NCI-H1105 treated with DMSO at 0.1 percent for 48 hours (cell line): ENCODE measurements at places on chromosomes 5 and 9.

- peak; percentile 20 for DNase-seq
These were observed 727 bp downstream of the SMAD5 start for GRCh38 chr5:136133222-136133921.

DNA sequence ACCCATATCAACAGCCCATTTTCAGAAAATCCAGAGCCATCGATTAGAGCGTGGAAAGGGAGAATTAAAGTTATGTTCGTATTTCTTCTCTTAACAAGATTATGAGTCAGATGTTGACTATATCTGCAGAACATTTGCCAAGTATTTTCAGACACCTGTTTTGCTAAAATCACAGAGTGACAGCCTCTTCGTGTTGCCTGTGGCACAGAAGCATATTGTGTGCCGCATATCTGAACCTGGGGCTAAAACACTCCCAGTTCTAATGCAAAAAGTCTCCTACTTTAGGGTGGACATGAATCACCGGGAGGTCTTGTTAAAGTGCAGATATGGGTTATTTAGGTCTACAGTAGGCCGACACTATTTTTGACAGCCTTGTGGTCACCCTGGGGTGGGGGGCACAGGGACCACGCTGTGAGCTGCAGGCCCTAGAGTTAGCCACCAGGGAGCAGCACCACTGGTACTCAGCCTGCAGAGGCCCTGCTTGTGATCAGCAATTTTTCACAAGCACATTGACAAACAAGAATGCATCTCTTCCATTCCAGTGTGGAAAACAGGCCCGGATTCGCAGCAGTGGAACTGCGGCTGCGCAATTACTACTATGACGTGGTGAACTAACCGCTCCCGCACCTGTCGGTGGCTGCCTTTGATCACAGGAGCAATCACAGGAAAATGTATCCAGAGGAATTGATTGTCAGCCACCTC, 93.5 kb downstream of the SYK start:
- no peak for DNase-seq

GRCh38 chr5:154098465-154098864, 59.7 kb downstream of the MFAP3 start:
- no peak for DNase-seq

- DNase-seq: no peak
These were observed 48.8 kb upstream of the EDIL3 start for GRCh38 chr5:84433461-84433860.

GRCh38 chr5:141605523-141606277, 13.1 kb downstream of the DIAPH1 start:
- DNase-seq: no peak

DNA sequence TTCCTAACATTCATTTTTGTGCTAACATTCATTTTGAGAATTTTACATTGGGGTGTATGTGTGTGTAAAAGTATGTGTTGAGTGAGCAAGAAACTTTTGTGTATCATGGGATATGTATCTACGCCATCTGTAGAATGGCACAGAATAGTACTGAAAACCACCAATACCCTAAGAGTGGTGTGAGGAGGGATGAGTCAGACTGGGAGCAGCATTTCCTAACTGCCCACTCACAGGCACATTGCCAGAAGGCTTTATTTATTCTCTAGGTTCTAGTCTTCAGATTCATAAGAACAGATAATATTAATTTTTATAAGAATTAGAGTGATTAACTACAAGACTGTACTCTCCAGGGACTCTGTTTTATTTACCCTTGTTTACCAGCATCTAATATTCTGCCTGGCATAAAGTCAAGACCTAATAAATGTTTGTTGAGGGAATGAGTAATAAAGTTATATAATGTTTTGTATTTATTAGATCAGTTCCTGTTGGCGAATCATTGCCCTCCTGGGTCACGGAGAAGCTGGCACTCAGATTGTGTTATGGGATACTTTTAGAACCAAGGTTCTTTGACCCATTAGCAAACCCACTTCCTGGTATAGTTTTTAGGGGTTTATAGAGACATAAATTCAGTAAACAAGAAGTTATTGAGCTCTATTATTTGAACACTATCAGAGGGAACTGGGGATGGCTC, 159.1 kb upstream of the PPP2R2B start:
- no peak for DNase-seq

DNA sequence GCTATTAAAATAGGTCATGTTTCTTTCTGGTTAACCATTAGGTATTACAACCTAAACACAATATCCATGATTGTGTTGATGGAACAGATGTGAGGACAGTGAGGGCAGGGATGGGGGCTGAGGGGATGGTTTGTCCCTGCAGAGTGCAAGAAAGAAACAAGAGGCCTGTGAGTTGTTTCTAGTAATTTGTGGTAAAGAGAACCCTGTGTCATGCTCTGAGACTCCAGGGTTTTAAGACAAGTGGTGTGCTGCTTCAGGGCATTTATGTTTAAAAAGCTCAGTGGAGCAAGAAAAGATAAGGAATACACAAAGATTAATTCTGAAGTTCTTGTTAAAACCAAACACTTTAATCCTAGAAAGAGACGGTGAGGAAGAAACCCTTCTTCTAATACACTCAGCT, 656.5 kb downstream of the TLE1 start:
- no peak for DNase-seq

- DNase-seq: no peak
These were observed 145.7 kb downstream of the EGFLAM start for GRCh38 chr5:38403877-38404635.

DNA sequence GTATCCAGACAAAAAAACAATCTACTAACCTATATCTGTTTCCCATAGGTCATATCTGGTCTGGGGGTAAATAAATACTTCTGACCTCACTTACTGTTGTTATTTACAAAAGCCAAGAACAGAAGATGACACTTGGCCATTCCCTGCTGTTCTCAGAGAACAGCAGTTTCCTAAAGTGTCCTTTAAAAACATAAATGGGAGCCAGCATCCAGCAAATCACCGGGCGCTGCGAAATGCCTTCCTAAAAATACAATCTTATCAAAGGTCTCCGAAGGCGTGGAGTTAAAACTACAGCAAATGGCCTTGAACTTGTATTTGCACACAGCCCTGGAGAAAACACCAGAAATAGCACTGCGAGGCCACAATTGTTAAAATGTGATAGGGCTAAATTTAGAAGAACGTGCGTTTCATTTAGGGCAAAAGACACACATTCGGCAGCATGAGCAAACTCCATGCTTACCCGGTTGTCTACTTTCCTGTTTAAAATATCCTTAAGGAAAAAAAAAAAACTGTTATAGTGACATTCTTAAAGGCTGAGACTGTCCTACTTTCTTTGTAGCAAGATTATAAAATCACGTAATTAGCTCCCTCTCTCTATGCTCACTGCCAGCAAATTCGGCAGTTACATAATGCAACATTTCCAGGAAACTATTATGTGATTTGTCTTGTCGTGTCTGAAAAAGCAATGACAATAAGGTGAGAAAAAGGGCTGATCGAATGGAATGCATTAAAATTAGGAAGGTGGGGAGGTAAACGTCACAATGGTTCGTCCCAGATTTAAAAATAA, 1.5 kb downstream of the NFIL3 start:
- DNase-seq: no peak

GRCh38 chr5:124660229-124661093, 86.0 kb downstream of the ZNF608 start:
- DNase-seq: no peak

GRCh38 chr9:83520292-83520691, 17.9 kb downstream of the FRMD3 start:
- DNase-seq: no peak

DNA sequence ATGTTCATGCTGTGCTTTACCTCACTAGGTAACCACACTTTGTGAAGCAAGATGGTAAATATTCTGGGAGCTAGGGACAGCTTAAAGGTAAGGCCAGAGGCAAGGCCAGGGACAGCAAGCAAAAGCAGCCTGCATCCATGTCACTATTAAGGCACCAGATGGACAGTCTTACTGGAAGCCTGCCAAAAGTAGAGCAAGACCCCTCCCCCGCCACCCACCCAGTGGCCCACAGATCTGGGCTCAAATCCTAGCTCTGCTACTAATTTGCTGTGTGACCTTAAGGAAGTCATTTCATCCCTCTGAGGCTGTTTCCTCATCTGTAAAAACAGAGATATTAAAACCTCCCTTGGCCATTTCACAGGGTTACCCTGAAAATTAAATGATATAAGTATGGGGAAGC, 13.2 kb upstream of the ERMP1 start:
- no peak for DNase-seq

DNA sequence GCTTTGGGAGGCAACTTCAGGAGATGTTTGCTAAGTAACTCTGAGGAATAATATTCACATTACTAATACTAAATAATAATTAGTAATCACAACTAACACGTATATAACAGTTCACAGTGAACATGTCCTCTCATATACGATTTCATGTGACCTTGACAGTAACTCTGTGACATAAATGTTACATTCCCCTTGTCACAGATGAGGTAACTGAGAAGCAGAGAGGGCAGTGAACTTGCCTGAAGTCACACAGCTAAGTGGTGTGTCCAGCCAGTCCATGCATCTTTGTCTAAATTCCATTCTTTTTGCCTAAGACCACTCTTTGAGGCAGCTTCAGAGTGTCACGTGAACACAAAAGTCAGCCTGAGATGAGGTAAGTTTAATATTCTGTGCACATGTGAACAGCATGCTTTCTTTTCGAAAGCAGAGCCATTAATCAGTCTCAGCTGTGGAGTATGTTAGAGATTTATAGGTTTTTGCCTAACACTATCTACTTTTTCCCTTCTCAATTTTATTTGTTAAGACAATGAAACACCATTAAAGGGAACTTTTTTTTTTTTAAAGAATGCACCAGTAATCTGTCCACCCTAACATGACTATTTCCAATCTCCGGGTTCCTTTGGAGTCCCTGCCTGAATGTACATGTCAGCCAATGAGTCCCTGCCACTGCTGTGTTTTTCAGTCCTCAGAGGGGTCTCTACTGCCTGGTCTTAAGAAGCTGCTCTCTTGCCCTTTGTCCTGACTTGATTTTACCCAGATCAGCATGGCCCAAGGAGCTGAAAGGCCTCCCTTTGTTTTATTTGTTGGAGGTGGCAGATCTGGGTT, 43.5 kb downstream of the SH3PXD2B start:
- DNase-seq: no peak

GRCh38 chr5:73668486-73669111, 42.6 kb downstream of the ARHGEF28 start:
- no peak for DNase-seq

GRCh38 chr5:107604990-107605389, 65.7 kb downstream of the EFNA5 start:
- DNase-seq: no peak

- DNase-seq: no peak
These were observed 122.3 kb downstream of the GNAQ start for GRCh38 chr9:77909306-77909705.

- no peak for DNase-seq
These were observed 69.1 kb downstream of the PPARGC1B start for GRCh38 chr5:149799119-149799623.

DNA sequence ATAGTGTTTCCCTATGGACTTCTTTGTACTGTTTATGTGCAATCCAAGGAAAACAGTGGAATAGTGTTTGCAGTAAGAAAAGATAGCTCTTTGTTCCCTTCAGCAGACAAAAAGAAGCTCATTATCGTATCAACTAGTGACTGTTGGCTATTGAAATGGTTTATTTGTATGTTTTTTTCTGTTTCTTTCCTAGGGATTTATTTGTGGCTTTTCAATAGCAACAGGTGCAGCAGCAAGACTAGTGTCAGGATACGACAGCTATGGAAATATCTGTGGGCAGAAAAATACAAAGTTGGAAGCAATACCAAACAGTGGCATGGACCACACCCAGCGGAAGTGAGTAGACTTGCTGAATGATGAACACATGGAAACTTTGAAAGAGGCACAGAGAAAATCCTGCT, 65.1 kb downstream of the SLC44A1 start:
- DNase-seq: peak; percentile 33

- no peak for DNase-seq
These were observed 97.3 kb downstream of the MRPL36 start for GRCh38 chr5:1702318-1702717.

- no peak for DNase-seq
These were observed 40.4 kb downstream of the LPAR1 start for GRCh38 chr9:110997847-110998246.

DNA sequence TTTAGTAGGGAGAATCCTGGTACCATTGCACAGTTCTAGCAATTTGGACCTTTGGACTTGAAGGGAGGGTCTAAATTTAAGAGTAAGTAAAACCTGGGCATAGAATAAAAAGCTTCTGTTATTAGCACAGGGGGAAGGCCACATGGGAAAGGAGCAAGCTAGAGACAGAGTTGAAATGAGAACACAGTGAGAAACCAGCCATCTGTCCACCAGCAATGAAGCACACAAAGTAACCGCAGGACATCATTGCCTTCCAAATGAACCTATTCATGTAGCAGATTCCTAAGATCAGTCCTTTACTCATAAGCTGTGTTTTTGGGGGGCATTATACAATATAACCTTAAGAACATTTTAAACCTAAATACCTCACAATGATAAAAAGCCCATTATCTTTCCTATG, 407.4 kb downstream of the HCN1 start:
- DNase-seq: no peak

- no peak for DNase-seq
These were observed 216.3 kb upstream of the ZNF608 start for GRCh38 chr5:124962735-124963134.

DNA sequence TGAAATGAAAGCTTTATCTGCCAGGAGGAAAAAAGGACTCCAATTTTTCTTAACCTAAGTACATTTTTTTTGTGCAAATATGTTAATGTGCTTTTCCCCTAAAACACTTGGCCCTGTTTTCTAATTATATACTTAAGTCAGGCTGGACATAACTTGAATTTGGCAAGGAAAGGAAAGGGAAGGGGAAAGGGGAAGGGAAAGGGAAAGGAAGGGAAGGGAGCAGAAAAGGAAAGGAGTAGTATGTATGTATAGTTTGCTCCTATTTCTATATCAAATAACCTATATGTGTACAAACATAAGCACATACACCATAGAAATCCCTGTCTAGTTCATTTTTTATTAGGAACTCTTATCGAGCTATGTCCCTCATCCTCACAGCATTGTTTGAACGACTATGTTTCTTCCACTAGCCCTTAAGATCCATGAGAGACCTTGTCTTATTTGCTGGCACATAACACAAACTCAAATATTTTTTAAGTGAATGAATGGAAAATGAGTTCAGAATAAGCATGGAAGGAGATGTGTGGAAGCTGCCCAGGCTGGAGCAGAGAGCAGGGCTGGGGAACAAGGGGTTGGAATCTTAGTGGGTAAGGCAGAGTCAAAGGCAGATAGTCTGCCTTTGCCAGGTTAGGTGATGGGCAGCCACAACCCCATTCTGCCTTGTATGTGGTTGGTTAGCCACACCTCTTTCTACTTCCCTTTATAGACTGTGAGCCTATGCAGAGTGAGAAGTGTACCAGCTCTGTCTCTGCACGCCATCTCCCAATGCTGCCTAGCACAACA, 70.0 kb downstream of the KLHL3 start:
- DNase-seq: no peak

- DNase-seq: no peak
These were observed 223 bp downstream of the LRSAM1 start for GRCh38 chr9:127451608-127451857.

- no peak for DNase-seq
These were observed 21.1 kb downstream of the CPEB4 start for GRCh38 chr5:173909199-173909598.
